ENCODE measurements at places on chromosomes 2 and 18.

DNA sequence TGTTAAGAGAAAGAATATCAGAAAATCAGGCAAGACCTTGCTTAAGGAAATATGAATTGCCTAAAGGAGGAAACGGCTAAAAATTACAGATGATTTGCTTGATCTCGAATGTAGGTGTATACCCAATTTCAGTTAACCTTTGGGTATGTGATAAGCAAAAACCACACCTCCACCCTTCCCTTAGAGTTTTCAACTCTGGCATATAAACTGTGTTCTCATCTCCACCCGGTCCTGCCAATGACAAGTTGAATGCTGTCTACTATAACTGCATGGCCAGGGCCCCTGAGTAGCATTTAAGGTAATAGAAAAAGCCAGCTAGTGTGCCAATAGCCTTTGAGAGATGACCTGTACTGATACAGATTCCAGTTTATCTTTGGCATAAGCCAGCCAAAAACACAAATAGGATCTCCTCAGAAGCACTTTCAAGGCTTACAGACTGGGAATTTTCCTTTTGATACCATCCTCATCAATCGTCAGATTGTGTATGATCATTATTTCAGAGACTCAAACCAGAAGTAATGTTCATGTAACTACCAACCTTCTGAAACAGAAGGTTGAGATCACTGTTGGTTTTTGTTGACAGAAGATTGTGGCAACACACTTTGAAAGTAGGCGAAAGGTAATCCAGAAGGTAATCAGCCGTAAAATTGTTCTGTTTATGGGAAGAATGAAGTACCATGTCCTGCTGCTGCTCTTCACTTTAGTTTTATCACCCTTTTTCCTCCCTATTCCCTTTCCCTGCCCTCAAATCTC, 163.1 kb downstream of the GFPT1 start:
- DNase-seq, result no peak

GRCh38 chr18:39730606-39731005, 2165.0 kb upstream of the CELF4 start:
- DNase-seq, result no peak

DNA sequence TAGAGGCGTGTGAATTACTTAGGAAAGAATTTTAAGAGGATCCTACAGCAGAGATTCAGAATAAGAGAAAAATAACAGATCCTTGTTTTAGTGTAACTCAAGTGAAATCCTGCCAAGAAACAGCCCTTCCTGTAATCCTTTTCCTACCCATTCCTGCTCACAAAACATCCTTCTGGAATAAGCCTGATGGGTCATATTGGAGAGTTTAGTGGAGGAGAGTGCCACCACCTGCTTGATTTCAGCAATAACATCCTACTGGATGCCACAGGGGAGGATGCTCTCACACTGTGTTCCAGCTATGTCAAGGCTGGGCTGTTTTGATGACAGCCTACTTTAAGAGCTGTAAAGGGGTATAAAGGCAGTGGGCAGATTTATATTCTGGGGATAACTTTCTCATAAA, 54.8 kb upstream of the CCDC178 start:
- DNase-seq, result no peak

- DNase-seq, result no peak
Measured at GRCh38 chr2:191296083-191297006, 51.1 kb downstream of the MYO1B start.

GRCh38 chr2:190563109-190563508, 28.6 kb upstream of the NEMP2 start:
- DNase-seq, result peak; percentile 27

DNA sequence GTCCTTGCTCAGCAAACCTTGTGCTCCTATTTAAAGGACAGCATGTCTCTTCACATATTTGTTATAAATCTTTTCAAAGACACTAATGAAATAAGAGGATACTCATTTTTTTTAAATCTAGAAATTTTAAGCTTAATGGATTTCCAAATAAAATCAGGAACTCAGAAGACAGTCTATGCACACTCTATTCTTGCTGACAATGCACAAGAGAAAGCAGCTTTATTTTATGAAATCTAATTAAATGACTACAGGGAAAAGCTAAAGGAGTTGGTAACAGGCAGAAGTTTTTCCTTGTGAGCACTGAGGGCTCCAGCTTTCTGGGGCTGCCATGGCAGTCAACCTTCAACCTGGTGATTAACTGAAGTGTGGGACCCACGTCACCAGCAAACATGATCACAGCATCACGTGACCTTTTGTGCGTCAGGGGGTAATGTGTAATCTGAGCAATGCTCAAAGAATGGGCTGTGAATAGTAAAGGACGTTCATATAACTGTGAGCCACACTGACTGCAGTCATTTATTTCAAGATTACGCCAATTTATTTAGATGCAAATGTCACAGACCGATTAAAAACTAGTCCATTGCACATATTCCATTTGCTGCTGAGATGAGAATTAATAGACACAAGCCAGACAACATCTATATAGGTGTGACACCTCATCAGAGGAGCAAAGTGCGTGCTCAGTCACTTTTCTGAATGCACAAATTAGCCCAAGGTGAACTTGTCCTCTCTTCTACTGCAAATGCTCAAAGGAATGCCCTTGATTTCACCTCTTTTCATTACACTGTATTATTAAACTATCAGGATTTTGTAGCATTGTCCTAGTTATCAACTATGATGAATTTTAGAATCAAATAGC, 11.6 kb upstream of the DNER start:
- no peak for DNase-seq

- DNase-seq, result no peak
Measured at GRCh38 chr18:70376137-70376913, 87.5 kb downstream of the SOCS6 start.

DNA sequence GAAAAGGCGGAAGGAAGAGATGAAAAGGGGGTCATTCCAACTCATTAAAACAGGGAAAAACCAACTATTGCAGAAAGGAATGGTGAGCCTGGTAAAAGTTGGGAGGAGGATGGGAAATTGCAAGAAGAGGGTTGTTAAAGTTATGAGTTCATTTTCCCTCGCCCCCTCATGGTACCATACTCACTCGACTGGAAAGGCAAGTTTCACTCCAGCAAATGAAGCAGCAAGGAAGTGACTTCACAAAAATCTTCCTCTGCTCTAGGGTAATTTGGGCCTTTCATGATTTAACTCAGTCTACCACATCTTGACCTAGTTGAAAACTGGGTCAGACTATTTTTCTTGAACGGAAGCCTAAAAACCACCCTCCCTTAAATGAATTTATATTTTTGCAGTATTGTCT, 22.8 kb upstream of the DAW1 start:
- no peak for DNase-seq

GRCh38 chr2:99101697-99102096, 39.8 kb upstream of the C2orf15 start:
- DNase-seq, result no peak

DNA sequence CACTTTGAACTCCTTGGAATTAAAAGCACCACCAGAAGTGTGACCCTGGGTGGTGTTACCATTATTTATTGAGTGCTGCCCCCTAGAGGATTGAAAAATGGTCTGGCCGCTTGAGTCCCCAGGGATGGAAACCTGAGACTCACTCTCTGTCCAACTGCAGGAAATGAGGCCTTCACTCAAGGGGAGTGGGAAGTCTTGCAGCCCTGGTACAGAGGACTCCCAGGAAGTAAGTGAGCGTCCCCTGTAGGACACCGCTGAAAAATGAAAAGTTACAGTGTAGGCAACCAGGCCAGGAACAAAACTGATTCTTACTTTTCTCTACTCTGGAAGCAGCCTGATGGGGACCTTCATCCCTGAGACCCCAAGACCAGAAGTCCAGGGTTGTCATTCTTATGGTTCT, 2.2 kb upstream of the NRP2 start:
- DNase-seq, result no peak

- DNase-seq, result no peak
Measured at GRCh38 chr2:49686897-49687442, 532.7 kb upstream of the FSHR start.

DNA sequence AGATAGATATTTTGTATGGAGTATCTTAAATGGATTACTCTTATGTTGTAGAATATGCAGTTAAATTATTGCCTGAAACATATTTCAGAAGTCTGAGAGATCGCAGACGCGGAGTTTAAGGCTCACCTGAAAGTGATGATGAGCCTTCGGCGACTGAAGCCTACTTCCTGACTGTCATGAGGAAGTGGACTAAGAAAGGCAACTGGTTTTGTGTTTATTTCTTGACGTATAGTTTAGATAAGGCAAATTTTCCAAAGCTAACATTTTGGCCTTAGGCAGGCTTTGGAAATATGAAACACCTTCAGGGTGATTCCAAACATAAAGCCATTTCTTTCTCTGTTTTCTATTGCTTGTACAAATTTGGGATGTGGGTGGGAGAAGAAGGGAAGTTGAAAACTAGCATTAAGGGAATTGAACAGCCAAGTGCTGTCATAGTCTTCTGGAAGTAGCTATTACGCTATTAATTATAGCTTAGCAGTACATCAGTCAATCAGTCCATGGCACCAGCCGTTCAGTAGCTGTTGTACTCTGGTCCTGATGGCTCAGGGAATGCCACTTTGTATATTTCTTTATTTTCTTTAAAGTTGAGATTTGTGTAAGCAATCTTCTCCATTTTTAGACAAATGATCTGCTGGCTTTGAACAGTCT, 1.5 kb downstream of the GRHL1 start:
- DNase-seq, result no peak

DNA sequence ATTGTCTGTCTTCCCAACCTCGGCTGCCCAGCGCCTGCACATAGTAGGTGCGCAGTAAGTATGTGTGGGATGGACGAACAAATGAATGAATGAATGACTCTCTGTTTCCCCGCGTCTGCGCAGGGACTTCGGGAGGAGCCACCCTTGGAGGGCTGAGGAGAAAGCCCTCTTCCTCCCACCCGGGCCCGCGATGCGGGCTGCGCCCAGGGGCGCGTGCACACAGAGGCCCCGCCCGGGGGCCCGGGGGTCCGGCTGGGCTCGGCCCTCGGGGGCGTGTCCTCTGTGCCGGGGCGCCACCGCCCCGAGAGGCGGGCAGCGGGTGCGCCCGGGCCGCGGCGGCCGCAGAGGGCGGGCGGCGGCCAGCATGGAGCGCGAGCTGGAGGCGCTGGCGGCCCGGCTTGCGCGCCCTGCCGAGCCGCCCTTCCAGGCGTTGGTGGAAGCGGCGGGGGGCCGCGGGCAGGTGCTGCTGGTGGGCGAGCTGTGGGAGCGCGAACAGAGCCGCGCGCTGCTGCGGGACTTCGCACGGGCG, at the start of gene C2orf72:
Gene C2orf72, plus strand, starts transcription at position 322 of the 529 bp plus-strand sequence. Its CDS starts 43 bp downstream, at position 365.
- DNase-seq, result no peak
